ENCODE measurements at places on chromosomes 5 and 9.

- DNase-seq, result no peak
Observed at GRCh38 chr9:4371108-4371507, 71.2 kb upstream of the GLIS3 start.

DNA sequence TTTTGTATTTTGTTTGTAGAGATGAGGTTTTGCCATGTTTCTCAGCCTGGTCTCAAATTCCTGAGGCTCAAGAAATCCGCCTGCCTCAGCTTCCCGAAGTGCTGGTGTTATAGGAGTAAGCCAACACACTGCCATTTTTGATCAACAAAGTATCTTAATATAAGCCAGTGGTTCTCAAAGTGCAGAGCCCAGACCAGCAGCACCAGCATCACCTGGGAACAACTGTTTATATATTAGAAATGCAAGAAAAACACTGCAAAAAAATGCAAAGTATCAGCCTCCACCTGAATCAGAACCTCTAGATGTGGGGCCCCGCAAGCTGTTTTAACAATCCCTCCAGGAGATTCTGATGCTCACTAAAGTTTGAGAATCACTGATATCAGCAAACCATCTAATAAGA is 6.2 kb downstream of the IL17B start:
- DNase-seq, result no peak

DNA sequence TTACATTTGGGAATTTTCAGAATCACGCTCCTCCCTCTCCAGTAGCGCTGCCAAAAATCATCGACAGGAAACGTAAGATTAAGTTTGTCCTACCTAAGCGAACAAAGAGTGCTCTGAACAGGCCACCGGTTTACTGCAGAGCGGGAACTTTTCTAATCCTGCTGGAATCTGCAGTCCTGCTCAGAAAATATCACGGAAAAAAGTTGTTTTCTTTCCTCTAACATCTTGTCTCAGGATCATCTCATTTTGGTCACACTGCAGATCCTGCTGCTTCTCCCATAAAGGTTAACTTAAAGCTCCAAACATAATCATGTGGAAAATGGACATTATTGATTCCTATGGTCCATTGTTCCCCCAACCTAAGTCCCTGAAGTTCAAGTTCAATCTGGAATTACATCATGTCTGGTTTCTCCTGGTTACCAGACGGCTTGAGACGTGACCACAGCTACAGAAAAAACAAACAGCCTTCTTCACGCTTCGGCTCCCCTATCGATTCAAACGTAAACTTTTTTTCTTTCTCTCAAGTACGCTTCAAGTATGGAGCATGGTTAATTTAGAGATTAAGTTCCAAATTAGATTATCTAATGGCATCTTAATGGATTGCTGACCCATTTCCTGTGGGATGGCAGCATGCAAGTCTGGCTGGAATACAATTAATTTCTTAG is 217.6 kb downstream of the NFIB start:
- DNase-seq, result no peak

GRCh38 chr9:85040146-85040545 is 370.6 kb downstream of the NTRK2 start:
- no peak for DNase-seq

GRCh38 chr9:24479361-24480059 is 66.2 kb downstream of the IZUMO3 start:
- DNase-seq, result peak; percentile 91

DNA sequence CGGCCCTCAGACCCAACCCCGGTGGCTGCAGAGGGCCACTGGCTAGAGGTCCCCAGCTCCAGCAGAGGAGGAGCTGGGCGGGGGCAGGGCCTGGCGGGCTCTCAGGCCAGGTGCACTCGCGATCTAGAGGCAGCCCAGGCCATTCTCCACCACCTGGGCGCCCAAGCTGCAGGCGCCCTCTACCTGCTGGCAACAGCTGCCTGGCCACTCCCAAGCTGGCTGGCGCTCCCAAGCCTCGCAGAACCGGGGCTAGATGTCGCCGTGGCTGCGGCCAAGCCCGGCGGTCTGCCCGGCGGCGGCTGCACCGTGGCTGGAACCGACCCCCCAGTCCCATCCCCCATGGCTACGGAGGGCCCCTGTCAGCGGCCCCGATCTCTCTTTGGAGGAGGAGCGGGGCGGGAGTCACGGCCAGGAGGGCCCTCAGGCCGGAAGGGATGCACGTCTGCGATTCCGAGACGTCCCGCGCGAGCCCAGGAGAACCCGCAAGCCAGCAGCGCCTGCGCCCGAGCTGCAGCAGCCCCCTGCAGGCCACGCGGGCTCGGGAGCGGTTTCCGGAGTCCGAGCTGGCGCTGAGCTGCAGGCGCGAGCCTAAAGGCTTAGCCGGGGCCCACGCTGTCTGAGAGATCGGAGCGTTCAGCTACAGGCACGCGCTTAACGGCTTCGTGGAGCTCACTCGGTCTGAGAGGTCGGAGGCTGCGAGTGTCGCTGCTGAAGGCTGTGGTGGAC is 44.3 kb upstream of the BICD2 start:
- DNase-seq, result peak; percentile 9

DNA sequence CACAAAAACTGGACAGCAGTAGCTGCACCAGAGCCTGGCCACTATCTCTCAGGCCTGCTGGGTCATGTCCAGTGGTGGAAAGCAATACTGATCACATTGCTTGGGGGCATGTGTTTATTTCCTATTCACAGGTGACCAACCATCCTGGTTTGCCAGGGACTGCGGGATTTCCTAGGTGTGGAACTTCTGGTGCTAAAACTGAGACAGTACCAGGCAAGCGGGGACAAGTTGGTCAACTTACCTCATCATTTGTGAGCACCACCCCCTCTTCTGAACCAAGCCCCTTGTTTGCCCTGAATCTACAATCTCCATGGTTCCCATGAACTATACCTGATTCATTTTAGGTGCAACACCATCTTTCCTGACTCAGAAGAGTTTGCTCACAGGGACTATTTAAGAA is 81.3 kb downstream of the TNC start:
- DNase-seq, result no peak

GRCh38 chr9:4116071-4116581 is 183.7 kb downstream of the GLIS3 start:
- DNase-seq, result no peak

DNA sequence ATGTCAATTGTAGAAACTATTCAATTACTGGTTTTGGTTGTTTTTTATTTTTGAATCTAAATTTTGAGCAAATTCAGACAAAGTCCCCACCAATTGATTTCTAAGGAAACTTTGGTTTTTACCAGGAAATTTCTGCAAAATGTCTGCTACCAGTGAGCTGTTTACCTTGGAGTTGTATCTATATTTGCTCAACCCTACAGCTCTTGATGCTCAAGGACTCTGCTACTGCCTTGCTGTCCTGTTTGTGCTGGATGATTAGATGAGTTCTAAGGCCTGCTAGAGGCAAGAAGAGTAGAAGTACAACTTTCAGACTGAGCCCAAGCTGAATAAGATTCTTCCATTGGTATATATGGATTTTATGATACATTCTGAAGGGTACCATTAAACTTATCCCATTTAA is 42.6 kb upstream of the KIF2A start:
- no peak for DNase-seq

DNA sequence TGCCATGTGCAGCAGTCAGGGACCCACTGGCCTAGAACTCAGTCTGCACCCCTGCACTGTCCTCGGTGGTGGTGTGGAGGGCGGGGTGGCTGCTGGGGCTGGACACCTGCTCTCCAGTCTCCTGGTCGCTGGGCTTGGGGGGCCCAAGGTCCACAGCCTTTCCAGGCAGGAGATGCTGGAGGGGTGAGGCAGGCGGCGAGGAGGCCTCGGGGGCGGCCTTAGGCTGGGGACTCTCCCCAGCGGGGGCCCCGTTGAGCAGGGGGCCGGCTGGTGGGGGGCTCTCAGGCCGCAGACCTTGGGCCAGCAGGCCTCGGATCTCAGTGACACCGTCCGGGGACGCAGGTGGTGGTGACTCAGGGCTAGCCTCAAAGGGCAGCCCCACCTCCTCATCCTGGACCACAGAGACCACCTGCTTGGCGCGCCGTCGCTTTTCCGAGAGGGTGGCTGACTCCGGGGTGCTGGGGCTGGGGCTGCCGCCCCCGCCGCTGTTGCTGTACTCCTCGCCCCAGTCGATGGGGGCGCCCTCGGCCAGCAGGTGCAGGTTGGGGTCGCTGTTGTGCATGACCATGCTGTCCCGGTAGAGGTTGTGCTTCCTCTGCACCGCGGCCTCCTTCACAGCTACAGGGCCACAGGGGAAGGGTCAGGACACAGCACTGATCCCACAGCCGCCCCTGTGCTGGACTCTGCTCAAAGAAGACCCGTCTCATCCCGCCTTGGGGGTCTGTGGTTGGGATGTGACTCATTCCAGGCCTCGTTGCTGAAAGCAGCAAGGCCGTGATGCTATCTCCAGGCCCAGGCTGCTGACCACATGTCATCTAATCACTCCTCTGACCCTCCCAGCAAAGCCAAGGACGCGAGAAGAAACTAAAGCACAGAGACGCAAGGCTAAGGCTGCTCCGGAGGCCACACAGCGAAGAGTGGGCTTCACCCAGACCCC is 55.8 kb downstream of the LRSAM1 start:
- peak; percentile 9 for DNase-seq

DNA sequence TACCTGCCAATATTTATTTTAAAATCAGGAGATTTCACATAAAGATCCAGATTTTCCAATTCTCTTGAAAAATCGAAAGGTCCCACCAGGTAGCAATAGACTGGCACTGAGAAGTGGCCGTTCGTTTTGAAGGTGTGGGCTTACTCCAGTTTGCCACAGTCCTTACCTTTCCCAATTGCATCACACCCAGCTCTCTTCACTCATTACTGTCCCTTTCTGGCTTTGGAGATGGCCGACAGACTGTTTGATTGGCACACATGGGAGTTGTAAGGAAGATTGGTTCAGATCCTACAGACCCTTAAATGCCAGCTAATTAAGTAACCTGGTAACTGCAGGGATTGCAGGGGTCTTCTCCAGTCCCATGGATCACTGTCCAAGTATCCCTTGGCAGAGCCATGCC is 68.7 kb upstream of the LARP1 start:
- no peak for DNase-seq

DNA sequence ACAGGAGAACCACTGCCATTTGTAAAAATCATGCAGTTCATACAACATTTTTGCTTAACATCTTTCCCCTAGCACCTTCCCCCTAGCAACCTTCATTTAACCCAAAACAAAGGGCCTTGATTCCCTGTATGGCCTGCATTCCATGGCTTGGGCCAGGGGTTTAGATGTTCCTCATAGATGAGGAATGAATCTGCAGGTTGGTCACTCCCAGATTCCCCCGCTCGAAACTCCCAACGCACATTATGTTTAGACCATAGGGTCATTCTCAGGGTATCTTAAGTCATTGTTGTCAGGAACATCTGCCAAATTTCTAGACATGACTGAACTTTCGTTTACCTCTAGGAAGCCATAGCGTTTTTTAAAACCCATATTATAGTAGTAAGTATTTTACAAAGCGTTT is 282.2 kb upstream of the VLDLR start:
- no peak for DNase-seq

DNA sequence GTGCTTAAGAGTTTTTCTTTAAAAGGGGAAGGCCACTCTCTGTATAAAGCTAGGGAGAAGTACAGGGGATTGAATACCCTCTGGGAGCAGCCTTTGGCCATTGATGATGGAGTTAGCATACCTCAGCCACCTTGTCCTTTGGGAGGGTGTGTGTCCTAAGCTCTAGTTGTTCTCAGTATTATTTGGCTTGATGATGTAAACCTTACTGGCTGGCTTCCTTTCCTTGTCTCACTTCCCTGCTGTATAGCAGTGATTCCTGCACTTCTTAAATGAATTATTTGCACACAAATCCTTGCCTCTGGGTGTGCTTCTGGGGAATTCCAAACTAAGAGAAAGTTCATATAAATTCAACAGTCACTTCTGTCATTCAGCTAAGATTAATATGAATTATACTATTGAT is 234.9 kb upstream of the RIOK2 start:
- no peak for DNase-seq

- DNase-seq, result no peak
Observed at GRCh38 chr5:19920761-19921160, 67.2 kb downstream of the CDH18 start.

- DNase-seq, result no peak
Observed at GRCh38 chr9:77604316-77604715, 43.8 kb downstream of the GNA14 start.

DNA sequence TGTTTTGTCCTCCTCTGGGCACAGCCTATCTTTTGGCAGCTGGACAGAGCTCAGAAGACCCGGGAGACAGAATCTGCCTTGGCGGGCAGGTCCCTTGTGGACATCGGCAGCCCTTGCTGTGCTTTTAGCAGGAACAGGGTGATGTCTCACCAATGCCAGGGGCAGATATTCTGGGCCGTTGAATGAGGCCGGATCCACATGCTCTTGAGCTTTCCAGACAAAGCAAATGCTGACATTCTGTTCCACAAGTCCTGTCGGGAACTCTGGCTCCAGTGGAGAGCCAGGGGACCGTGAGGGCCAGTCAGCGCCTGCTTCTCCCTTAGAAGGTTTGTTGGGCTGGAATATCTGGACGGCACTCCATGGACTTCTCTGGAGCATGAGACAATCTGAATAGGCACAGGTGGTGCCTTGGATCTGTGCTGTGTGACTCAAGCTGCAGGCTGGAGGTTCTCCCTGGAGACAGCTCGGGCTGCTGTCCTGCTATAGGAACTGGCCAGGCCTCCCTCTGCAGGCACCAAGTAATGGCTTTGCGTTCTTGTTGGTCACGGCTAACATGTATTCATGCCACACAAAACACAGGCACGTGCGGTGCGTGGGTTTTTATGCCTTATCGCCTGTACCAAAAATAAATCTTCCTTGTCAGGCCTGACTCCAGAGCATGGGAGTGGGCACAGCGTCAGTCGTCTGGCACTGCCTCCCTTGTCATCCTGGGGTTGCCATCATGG is 80.3 kb downstream of the GADD45G start:
- no peak for DNase-seq

- no peak for DNase-seq
Observed at GRCh38 chr5:146797658-146798057, 80.9 kb downstream of the PPP2R2B start.

GRCh38 chr9:116287721-116288120 is 134.1 kb downstream of the PAPPA start:
- no peak for DNase-seq

DNA sequence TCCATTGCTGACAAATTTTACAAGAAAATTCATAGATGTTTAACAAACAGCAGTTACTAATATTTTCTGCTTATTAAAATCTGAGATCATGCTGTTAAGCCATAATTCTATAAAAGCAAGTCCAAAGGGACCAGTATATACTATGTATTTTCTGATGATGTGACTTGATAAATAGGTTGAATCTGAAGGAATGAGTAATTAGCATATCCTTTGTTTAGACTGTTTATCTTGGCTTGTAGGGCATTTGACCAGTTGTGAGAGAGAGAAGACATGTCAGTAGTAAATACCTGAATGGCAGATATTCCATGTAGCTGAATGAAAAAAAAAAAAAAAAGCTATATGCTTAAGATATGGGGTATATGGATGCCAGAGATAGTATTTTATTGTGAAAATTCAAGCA is 14.6 kb downstream of the CPEB4 start:
- DNase-seq, result no peak

- no peak for DNase-seq
Observed at GRCh38 chr9:88574953-88575352, 40.0 kb downstream of the NXNL2 start.

GRCh38 chr5:65742565-65743231 is 20.7 kb downstream of the NLN start:
- peak; percentile 77 for DNase-seq
